Central memory CD4-positive, alpha-beta T cell (primary cell): ENCODE measurements at places on chromosomes 12 and 14.

DNA sequence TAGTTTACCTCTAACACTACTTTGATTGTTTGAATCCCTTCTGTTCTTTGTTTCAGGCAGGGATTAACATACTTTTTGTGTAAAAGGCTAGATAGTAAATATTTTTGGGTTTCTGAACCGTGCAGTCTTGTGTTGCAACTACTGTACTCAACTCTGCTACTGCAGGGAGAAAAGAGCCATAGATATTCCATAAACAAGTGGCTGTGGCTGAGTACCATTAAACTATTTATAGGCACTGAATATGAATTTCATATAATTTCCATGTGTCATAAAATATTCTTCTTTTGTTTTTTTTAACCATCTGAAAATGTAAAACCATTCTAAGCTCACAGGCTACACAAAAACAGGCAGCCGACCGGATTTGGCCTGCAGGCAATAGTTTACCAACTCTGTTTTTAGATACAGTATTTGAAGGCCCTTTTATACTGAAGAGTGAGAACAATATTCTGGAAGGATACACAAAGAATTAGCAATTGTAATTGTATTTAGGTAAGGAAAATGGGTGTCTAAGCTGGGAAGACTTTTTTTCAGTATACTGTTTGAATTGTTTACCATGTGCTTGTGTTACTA lies 15.7 kb downstream of the NR1H4 start:
- DNase-seq = no peak

GRCh38 chr12:85829391-85829790 lies 6.8 kb downstream of the RASSF9 start:
- DNase-seq = no peak

GRCh38 chr12:61357496-61357895 lies 902.7 kb upstream of the USP15 start:
- DNase-seq = no peak

DNA sequence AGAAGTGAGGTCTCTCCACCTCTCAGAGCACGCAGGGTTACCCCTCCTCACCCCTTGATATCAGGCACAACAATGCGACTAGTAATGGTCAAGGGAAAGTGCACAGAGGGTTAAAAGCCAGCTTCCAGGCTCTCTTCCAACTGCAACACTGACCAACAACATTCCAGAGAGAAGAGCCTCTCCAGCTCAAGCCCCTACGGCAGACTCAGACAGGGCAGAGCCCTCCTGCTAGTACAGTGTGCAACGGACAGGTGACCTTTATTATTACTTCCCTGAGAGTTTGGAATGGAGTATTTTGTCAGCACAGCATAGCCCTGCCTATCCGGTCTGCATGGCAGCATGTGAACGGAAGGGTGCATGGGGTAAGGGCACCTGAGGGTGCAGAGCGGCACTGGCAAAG lies 73.0 kb downstream of the PTPN21 start:
- no peak for DNase-seq

GRCh38 chr12:67697967-67698366 lies 49.4 kb downstream of the DYRK2 start:
- DNase-seq = no peak

- peak; percentile 19 for DNase-seq
Observed at GRCh38 chr12:121580959-121581685, at the start of gene KDM2B. TSS of gene KDM2B (minus strand) at chr12:121581023. CDS start at chr12:121580911, 112 bp downstream.

DNA sequence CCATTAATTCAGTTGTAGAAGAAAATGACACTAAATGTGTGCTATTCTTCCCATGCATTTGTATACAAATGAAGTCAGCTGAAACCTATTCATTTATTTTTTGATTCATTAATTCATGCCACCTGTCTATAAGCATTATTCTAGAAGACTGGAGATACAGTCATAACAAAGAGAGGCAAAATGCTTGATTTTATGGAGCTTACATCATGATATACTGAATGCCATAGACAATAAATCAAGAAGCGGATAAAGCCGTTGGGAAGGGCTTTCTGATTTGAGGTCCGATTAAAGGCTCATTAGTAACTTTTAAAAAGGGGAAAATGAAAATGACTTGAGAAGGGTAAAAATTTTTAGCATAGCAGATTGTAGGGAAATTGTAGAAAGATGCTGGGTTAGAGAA lies 494.9 kb downstream of the RERGL start:
- DNase-seq = no peak

DNA sequence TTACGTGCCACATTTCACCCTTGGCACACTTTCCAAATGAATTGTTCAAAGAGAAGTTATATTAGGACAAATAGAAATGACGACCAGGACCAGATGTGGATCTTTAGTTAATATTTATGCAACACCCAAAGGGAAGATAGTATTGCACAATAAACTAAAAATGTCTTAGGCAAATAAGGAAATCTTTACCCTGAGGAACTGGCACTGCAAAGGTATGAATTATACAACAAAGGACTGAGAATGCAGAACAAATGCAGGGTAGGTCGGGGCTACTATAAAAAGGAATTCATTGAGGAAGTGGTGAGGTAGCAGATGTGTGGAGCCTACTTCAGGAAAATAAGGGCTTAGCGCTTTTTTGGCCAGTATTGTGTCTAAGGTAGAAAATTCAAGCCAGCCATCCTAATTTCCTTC lies 3.9 kb upstream of the TMTC2 start:
- DNase-seq = no peak

DNA sequence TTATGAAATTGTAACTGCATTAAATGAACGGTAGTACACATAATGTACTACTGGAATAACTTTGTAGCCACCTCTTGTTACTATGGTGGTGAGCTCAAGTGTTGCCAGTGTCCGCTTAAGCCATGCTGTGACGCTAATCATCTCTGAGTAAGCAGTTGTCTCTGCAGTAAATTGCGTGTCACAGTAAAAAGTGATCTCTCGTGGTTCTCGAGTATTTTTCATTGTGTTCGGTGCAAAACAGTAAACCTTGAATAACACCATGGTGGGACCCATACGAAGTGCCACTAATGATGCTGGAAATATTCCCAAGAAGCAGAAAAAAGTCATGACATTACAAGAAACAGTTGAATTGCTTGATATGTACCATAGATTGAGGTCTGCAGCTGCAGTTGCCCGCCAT lies 524.8 kb downstream of the SOX5 start:
- no peak for DNase-seq

DNA sequence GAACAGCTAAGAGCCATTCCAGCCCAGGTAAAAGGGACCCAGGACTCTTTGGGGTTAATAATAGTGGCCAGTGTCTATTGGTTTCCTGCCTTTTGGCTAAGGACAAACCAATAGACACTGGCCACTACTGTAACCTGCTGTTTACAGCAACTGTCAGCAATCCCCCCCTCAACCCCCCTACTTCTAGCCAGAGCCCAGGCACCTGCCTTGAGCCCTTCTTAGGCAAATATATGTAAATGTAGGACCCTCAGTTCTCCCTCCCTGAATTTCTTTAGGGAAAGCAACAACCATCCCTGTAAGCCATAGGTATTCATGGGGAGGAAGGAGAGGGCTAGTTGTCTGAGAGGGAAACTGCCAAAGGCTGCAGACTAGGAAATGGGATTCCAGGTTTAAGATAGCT lies 22.3 kb downstream of the HOXC4 start:
- DNase-seq = no peak

- no peak for DNase-seq
Observed at GRCh38 chr12:131239384-131240094, 285.8 kb downstream of the ADGRD1 start.

- no peak for DNase-seq
Observed at GRCh38 chr14:29773990-29774389, 153.7 kb downstream of the PRKD1 start.

GRCh38 chr14:69260861-69261564 lies 1.1 kb downstream of the GALNT16 start:
- DNase-seq = peak; percentile 5
